Tibial nerve (tissue), 4 donors: ENCODE measurements at places on chromosomes 2 and 18.

- DNase-seq = no peak
Observed at GRCh38 chr2:11862049-11862448, 115.6 kb downstream of the LPIN1 start.

GRCh38 chr2:20322527-20323300 is 27.9 kb downstream of the PUM2 start:
- no peak for DNase-seq

DNA sequence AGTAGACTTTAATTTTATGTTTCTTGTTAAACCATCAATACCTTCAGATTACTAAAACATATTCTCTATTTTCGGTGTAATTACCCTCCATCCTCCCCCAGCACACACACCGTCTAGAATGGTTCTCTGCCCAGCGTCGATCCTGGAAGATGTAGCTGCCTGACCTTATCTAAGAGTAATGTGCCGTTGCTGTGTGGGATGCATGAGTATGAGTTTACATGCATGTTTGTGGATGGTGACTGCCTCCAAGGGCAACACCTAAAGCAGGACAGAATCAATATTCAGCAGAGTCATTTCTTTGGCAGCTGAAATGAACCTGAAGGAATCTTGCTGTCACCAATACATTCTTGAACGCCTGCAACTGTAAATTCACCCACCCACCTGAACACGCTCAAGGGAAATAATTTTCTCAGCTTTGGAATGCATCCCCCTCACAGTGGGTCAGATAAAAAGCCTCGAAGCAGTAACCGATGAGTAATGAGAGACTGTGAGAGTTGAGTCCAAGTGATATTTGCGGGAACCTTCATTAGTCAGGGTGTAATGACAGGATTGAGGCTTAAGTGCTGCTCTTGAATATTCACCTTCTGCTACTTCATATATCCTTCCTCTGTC is 155.8 kb upstream of the RND3 start:
- no peak for DNase-seq

- no peak for DNase-seq
Observed at GRCh38 chr2:230908595-230909191, 16.3 kb downstream of the GPR55 start.

- no peak for DNase-seq
Observed at GRCh38 chr2:45070113-45070652, 60.9 kb upstream of the SIX2 start.

- DNase-seq = no peak
Observed at GRCh38 chr2:133346654-133347053, 221.6 kb downstream of the NCKAP5 start.

DNA sequence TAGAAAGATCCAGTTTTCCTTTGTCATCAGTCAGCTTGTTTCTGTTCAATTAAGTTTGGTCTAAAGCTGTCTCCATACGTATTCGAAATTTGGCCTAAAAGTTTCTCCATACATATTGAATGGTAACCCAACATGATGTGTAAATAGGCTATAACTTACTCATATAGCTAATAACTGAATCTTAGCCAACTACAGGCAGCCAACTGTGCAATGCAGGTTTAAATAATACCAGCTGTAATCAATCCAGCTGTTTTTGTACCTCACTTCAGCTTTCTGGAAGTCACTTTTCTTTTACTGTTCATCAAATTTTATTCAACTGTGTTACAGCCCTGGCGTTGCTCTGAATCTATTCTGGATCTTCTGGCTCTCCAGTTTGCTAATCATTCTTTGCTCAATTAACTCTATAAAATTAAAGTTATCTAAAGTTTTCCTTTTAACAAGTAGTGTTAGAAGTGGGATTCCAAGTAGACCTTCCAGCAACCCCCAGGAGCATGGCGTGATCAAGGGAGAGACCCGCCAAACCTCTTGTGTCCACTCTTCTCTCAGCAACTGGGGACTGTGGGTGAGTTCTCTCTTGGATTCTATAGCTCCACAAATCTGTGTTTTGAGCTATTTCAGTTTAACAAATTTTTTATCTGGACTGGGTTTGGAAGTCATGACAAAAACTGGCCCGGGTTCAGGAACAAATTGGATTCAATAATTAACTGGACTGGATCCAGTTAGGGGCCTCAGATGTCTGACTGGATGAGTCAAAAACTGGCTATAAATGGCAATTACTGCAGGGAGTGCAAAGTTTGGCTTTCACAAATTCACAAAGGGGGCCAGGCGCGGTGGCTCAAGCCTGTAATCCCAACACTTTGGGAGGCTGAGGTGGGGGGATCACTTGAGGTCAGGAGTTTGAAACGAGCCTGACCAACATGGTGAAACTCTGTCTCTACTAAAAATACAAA is 329.7 kb upstream of the ST6GAL2 start:
- no peak for DNase-seq

DNA sequence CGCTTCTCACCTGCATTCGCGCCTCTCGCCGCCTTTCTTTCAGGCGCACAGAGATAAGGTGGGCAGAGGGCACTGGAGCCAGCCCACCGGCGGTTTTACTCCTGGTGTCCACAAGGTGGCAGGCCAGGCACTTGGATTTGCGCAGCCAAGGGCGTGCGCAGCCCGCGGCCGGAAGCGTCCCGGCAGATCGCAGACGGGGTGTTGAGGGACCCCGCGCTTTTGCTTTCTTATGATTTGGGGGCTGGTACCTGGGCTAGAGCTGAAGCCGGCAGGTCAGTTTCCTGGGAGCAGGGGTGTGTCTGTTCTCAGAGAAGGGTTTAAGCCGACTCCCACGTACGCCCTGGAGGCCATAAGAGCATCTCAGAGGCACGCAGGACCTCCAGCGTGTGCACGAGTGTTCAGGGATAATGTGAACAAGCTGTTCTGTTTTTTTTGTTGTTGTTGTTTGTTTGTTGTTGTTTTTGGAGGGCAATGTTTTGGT is 305.6 kb upstream of the CXCR4 start:
- peak; percentile 48 for DNase-seq

- DNase-seq = no peak
Observed at GRCh38 chr2:115443539-115444185, 1001.2 kb downstream of the DPP10 start.

GRCh38 chr2:217642944-217643343 is 359.9 kb downstream of the TNS1 start:
- no peak for DNase-seq

GRCh38 chr2:217905896-217906295 is 96.9 kb downstream of the TNS1 start:
- no peak for DNase-seq

GRCh38 chr2:26692279-26692896 is at the start of gene KCNK3:
TSS of gene KCNK3 (plus strand) at chr2:26692722. CDS start at chr2:26692876, 154 bp downstream.
- DNase-seq = no peak

- no peak for DNase-seq
Observed at GRCh38 chr2:198953328-198953727, 504.4 kb downstream of the SATB2 start.

- no peak for DNase-seq
Observed at GRCh38 chr18:12692206-12692605, 10.3 kb downstream of the CEP76 start.

DNA sequence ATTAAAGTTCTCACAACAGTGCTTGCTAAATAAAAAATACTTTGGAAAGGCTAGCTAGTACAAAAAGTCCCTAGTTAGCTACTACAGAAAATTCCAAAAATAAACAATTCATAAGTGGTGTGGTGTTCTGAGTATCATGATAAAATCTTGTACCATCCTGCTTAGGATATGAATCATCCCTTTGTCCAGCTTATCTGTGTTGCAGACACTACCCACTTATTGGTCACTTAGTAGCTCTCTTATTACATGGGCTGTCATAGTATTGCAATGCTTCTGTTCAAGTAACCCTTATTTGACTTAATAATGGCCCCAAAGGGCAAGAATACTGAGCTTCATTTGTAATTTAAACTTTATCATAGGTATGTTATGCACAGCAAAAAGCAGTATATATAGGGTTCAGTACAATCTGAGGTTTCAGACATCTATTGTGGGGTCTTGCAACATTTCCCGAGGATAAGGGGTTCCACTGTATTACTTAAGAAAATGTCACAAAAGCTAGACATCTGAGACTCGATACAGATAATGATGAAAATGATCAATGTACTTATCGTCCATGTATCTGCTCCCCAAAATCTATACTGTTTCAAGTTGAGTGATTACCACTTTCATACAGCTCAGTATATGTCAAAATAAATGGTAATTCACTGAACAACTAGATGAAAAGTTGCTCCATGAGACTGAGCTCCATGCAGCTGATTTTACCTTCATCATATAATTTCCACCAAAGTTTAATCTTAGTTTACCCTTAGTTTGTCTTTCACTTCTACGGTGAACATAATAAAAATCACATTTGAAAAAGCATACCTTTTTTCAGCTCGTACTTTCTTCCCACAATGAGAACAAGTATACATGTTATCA is 93.8 kb downstream of the C2orf74 start:
- DNase-seq = no peak

- no peak for DNase-seq
Observed at GRCh38 chr2:179050755-179051154, 818 bp upstream of the CCDC141 start.

- no peak for DNase-seq
Observed at GRCh38 chr2:145800151-145801091, 1280.5 kb upstream of the ZEB2 start.

DNA sequence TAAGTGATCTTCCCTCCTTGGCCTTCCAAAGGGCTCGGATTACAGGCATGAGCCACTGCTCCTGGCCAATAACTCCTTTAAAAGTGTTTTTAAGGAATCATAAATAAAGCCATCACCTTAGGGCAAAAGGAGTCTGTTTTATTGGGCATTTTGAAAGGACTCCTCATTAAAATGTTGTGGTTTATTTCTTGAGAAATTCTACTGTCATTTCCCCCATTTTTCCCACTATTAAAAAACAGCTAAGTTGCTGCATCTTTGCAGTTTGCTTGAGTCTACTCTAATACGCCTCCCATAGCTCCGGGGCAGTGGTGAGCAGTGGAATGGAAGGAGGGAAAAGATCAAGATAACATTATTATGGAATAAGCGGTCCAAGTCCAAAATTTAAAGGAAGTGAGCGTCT is 293.2 kb downstream of the PIEZO2 start:
- DNase-seq = no peak

- no peak for DNase-seq
Observed at GRCh38 chr2:149661844-149662243, 74.3 kb upstream of the MMADHC start.

- DNase-seq = no peak
Observed at GRCh38 chr18:31579375-31579774, 12.3 kb upstream of the TTR start.

GRCh38 chr2:194495046-194495445 is 1162.0 kb upstream of the SLC39A10 start:
- DNase-seq = no peak

DNA sequence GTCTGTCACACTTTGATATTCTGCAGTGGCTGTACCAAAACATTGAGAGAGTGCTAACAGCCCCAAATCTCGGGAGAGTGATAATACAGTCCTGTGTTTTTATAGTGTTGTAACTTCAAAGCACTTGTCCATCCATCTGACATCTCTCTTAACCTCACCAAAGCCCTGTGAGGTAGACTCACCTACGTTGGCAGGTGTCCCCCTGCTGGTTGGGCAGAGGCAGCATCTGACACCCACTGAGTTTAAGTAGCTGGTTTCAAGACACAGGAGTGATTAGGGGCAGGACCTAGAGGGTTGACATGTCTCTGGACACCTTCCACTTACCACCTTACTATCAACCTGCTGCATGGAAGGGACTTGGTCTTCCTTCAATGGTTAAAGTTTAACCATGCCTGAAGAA is 22.9 kb downstream of the COLEC12 start:
- no peak for DNase-seq

- DNase-seq = no peak
Observed at GRCh38 chr2:182695776-182696175, 20.3 kb upstream of the DNAJC10 start.

DNA sequence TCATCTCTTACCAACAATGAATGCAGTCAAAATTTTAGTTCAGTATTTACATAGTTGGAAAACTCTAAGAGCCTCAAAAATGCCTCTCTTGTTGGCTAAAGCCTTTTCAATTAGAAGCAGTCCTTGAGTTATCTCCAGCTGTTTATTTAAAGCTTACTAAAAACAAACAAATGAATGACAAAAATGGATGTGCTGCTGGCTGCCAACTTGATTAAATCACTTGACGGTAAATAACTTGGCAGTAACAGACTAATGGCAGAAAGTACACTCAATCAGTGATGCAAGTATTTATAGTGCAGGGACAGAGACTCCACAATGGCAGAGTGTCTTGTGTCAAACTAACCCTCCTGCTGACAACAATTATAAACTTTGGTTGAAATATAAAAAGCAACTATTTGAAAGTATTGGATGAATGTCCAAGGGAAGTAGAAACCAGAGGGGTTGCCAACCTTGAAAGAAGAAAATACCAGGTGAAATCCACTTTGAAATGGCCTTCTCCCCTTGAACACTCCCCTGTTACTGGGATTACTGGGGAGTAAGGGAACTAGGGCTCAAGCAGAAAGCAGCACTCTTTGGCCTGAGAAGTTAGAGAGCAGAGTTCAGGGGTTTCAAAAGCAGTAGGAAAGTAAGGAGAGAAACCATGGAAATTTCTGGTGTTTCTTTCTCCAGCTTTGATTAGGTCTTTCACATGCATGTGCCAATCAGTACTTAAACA is 245.2 kb upstream of the SPHKAP start:
- no peak for DNase-seq

GRCh38 chr2:175167076-175167791 is 769 bp downstream of the ATF2 start:
- peak; percentile 22 for DNase-seq

- DNase-seq = no peak
Observed at GRCh38 chr18:37783771-37784170, 218.2 kb upstream of the CELF4 start.

DNA sequence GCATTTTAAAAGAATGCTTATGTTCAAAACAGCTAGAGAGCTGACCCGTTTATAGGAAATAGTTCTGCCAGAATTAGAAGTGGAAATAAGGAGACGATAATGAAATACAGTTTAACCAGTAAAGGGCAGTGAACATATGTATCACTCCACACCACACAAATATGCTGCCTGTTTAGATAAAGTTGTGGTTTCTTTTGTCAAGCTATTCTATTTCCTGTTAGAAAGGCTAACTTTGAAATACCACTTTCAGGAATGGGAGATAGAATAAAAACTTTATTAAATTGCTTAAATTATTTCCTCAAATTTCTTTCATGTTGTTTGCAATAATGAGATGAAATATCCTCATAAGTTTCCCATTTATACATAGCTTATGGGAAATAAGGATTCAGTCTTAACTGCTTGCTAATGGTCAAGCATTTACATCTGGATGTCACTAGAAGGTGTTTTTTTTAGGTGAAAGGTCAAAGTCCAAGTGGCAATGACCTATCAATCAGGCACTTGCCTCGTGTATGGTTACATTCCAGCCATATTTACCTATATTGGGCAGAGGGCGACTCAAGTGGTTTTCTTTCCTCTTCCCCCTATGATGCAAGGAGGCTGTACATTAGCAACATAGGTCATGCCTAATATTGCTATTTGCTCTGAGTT is 148.9 kb downstream of the ZEB2 start:
- no peak for DNase-seq

DNA sequence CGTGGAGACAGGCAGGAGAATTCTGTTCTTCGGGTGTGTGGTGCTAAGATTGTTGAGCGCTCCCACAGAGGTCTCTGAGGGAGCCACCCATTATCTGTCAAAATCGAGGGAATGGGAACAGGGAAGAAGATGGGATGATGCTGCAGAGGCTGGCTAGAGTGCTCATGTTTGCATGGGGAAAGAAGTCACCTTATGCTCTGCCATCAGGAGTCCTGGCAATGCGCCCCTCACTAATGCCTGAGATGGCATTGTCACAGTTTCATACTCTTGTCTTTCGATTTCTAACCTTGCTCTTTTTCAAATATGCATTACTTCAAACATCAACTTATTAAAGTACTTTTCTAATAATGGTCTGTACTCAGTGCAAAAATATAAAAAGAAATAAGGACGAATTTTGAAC is 463.3 kb upstream of the CELF4 start:
- no peak for DNase-seq

GRCh38 chr2:148586522-148587128 is 57.9 kb upstream of the EPC2 start:
- no peak for DNase-seq
